ENCODE measurements at places on chromosomes 3 and 15. TPM values are rescaled to one million over a fixed set of nuclear protein-coding genes. Genes with fewer than 3 reads are reported as not detected.

DNA sequence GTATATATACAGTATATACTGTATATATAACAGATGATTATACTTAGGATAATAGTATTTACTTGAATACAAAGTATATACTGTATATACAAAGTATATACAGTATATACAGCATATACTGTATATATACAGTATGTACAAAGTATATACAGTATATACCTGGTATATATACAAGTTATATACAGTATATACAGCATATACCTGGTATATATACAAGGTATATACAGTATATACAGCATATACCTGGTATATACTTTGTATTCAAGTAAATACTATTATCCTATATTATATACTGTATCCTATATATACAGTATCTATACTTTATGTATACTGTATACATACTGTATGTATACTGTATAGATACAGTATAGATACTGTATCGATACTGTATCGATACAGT lies 14.6 kb upstream of the CPOX start:
- DNase-seq, result no peak

- no peak for DNase-seq
Measured at GRCh38 chr3:144097163-144097562, 125.5 kb downstream of the DIPK2A start.

DNA sequence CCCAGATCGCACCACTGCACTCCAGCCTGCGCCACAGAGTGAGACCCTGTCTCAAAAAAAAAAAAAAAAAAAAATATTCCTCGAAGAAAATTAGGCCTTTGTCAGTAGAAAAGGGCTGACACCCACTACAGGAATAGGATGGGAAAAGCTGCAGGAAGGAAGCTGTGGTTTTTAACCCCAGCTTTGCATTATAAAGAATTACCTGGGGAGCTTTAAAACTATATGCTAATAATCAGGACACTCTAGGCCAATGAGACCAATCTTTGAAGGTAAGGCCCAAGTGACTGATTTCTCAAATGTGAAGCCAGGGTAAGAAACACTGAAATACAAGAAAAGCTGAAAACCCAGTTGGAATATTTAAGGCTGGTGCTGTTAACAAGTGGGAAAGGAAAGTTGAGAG lies 74.3 kb downstream of the RBPMS2 start:
- DNase-seq, result no peak

The SLCO3A1 gene
- total RNA-seq, result 1.2 TPM

DNA sequence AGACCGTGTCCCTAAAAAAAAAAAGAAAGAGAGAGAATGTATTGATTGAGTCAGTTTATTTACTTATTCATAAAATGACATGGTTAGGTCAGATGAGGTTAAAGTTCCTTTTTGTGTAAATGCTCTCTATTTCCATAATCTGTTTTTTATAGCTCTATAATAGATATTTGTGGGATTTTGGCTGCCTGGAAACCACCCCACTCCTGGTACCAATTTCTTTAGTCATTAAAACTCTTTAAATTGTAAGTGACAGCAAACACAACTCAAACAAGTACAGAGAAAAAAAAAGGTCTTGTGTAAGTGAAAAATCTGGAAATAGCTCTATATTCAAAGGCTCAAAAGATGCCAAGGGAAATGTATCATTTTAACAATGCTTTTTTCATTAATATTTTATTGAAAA lies 11.0 kb upstream of the PPP4R2 start:
- no peak for DNase-seq

DNA sequence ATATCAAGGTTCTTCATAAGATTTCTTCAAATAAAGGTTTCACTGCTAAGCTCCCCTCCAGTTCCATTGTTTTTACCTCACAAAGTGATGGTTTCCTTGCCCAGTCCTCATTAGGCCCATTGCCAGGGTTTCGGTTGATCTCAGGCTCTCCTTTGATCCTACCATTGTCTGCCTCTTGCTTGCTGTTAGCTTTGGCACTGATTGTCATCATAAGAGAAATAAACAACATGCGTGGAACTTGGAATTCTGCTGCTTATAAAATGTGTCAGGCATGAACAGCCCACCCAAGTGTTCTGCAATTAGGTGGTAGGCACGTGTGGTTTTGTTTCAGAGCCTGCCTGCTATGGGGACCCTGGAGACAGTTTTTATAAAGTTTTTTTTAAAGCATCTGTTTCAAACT lies 107.6 kb upstream of the BFSP2 start:
- DNase-seq, result peak; percentile 82

DNA sequence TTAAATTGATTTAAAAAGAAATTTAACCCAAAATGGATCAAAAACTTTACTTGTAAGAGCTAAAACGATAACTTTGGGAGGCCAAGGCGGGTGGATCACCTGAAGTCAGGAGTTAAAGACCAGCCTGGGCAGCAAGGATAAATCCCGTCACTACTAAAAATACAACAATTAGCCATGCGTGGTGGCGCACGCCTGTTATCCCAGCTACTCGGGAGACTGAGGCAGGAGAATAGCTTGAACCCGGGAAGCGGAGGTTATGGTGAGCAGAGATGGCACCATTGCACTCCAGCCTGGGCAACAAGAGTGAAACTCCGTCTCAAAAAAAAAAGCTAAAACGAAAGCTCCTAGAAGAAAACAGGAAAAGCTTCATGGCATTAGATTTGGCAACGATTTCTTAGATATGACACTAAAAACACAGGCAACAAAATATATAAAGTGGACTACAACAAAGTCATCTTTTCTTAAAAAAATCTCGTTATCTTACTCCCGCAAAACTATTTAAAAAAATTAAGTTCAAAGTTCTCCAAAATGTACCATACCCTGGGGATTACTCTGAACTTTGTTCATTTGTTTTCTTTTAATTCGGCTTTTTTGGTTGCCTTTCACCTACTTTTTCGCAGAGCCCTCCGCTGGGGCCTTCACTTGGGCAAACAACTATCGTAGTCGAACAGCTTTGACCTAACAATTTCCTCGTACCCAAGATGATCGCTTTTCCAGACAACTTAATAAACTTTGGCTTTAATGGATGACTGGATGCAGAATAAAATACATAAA lies 2.9 kb downstream of the HDDC3 start:
- DNase-seq, result peak; percentile 12

- DNase-seq, result no peak
Measured at GRCh38 chr15:33693166-33693800, 275.0 kb upstream of the CHRM5 start.

DNA sequence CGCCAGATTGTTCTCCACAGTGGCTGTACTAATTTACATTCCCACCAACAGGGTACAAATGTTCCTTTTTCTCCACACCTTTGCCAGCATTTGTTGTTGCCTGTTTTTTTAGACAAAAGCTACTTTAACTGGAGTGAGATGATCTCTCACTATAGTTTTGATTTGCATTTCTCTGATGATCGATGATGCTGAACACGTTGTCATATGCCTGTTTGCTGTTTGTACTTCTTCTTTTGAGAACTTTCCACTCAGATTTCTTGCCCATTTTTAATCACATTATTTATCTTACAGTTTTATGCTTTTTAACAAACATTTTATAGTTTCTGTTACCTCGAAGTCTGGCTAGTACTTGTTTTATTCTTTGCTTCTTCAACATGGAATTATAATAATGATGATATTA lies 643.7 kb upstream of the ALCAM start:
- no peak for DNase-seq

GRCh38 chr15:85562824-85563223 lies 182.4 kb downstream of the AKAP13 start:
- DNase-seq, result no peak

The GPR15 gene
- total RNA-seq, result not detected

DNA sequence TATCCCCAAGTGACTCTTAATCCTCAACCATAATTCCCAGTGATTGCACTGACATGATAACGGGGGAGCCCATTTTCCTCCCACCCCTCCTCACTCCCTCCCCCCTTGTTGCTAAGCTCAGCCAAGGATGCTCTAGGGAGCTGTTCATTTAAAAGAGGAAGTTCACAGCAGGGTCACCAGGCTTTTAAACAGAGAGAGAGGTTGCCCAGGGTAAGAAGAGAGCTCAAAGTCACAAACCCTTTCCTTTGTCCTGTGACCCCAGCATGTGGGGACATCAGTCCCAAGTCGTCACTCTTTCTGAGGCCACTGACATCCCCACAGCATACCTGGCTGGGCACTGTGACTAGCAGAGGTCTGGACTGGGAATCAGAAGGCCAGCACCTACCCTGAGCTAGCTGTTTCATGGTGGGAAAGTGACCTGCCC lies 144.1 kb downstream of the RORA start:
- no peak for DNase-seq

The KNSTRN gene
- total RNA-seq, result 61.2 TPM

DNA sequence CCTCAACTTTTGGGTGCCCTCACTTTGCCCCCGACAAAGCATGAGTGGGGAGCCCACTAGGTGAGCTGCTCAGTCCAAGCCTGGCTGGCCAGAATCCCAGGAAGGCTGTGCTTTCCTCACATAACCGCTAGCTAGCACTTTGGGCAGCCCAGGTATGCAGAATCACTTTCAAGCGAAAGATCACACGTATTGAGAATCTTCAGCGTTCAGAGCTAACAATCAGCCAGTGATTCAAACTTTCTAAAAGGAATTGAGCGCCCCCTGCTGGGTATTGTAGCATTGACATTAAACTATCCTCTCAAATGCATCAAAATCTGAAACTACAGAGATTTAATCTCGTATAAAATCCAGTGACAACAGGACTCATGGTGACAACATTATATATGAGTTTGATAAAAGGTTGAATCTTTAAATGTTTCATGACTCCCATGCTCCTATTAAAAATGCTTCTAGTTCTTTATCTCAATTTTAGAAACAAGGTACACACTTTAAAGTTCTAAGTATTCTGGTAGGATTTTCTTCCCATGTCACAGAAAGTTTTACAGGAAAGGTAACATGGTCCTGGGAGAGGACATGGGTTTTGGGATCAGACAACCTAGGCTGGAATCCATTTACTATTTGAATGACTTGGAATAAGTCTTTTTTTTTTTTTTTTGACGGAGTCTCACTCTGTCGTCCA lies 11.8 kb downstream of the ANAPC13 start:
- DNase-seq, result peak; percentile 87

- no peak for DNase-seq
Measured at GRCh38 chr3:140726066-140726465, 48.2 kb downstream of the TRIM42 start.

- DNase-seq, result no peak
Measured at GRCh38 chr3:425079-425478, 228.5 kb downstream of the CHL1 start.

DNA sequence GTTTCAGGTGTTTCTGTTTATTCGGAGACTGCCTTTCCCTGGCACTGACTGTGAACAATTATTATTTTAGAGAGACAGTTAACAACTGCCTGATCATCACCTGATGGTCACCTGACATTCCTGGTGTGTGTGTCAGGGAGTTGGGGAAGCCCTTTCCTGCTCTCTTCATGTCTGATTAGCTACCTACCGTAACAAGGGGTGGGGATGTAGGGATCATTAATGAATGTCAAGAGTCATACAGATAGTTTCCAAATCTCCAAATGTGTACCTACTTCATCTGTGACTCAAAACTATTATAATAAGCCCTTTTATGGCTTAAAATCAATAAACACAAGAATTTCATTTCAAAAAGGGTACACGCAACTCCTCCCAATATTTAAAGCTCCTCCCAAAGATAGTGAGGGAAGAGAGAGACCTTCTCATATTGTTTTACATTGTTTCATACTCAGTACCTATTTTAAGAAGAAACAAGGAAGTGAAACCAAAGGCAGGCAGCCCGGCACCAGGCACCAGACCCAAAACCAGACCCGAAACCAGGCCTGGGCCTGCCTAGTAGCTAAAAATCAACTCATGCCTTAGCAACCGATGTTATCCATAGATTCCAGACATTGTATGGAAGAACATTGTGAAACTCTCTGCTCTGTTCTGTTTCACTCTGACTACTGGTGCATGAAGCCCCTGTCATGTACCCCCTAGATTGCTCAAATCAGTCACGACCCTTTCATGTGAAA lies 844.9 kb upstream of the ALCAM start:
- no peak for DNase-seq

The CLEC3B gene
- total RNA-seq, result 6.3 TPM

GRCh38 chr15:98543237-98543636 lies 105.1 kb upstream of the IGF1R start:
- no peak for DNase-seq

- DNase-seq, result no peak
Measured at GRCh38 chr3:185448107-185448506, 50.7 kb downstream of the TMEM41A start.

The COLQ gene
- total RNA-seq, result 1.2 TPM

- DNase-seq, result no peak
Measured at GRCh38 chr3:79286882-79287281, 480.9 kb downstream of the ROBO1 start.

The ULK4 gene
- 6.3 TPM for total RNA-seq

DNA sequence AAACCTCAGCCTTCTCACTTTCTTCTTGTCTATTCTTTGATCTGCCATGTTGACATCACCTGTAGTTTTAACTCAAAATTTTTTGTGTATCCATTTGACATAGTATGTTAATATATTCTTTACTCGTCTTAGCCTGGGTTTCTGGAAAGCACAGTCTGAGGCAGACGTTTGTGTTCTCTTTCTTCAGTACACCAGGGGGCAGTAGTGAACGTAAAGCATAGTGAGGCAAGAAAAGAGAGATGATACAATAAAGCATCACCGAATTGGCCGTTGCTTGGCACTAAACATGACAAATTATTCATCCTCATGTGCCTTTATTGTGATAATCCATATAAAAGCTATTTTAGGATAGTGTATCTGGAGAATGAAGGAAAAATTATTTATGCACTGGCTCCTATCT lies 141.0 kb upstream of the MYRIP start:
- peak; percentile 83 for DNase-seq

- no peak for DNase-seq
Measured at GRCh38 chr15:99168601-99169580, 64.0 kb downstream of the SYNM start.

The SLC51A gene
- not detected for total RNA-seq

DNA sequence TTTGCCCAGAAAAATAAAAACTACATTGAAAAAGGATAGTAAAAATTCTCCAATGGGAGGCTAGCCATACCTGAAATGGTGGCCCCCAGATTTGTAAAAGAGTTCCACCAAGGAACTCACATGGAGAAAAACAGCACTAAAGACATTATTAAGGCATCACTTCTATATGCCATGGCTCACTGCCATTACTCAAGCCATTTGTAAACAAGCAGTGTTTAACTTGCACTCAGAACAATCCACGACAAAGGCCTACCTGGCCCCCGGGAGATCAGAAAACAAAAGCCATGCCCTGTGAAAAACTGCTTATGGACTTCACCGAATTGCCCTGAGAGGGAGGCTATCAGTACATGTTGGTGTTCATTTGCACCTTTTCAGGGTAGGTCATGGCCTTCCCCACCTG lies 19.6 kb downstream of the CCR8 start:
- DNase-seq, result no peak

- no peak for DNase-seq
Measured at GRCh38 chr3:62638316-62638715, 236.9 kb downstream of the CADPS start.

The ITIH3 gene
- 0.19 TPM for total RNA-seq

The PLSCR2 gene
- total RNA-seq, result 0.34 TPM

The ANKUB1 gene
- total RNA-seq, result not detected

The DZIP1L gene
- 4.6 TPM for total RNA-seq

GRCh38 chr3:114892880-114893279 lies 254.2 kb downstream of the ZBTB20 start:
- DNase-seq, result no peak

The WWTR1 gene
- total RNA-seq, result 111 TPM

The TRPM1 gene
- total RNA-seq, result 1.9 TPM

The FANCD2OS gene
- not detected for total RNA-seq
